ENCODE measurements at places on chromosomes 12 and 14.

GRCh38 chr12:17528394-17528793 is 561.6 kb downstream of the RERGL start:
- no peak for DNase-seq

DNA sequence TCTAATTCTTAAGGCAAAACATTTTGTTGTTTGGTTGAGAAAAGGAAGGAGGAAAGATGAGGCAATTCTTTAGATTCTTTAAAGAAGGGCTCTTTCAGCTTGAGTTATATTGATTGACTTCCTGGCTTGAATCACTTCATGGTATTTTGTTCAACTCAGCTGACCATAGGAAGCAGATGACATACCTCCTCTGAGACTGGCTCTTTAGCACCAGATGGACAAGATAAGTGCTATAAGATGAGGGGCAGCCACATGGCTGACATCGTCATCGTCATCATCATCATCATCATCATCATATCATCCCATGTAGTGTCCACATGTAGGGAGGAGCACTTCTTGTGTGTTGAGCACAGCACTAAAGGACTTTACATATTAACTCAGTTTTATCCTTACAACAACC is 81.3 kb downstream of the SSPN start:
- DNase-seq: no peak

DNA sequence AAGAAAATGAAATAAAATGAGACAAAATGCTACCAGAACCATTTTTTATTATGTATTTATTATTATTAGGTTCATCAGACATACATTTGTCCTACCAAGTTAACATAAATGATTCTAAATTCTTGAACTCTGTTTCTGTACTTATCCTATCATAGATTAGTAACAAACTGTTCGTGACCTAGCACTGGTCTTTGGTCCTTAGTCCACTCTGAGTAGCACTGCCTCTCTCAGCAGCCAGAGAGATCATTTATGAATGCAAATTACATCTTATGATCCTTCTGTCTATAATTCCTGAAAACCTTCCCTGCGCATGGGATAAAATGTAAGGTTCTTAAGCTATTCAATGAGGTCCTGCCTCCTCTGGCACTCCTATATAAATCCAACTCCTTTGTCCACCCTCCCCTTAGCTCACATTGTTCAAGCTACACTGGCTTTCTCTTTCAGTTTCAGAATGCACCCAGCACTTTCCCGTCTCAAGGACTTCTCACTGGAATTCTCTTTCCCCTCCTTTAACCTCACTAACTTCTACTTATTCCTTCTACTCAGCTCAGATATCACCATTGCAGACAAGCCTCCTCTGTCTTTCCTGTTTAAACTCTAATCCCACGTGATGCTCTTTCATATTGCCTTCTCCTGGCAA is 17.1 kb downstream of the PDZRN4 start:
- no peak for DNase-seq

DNA sequence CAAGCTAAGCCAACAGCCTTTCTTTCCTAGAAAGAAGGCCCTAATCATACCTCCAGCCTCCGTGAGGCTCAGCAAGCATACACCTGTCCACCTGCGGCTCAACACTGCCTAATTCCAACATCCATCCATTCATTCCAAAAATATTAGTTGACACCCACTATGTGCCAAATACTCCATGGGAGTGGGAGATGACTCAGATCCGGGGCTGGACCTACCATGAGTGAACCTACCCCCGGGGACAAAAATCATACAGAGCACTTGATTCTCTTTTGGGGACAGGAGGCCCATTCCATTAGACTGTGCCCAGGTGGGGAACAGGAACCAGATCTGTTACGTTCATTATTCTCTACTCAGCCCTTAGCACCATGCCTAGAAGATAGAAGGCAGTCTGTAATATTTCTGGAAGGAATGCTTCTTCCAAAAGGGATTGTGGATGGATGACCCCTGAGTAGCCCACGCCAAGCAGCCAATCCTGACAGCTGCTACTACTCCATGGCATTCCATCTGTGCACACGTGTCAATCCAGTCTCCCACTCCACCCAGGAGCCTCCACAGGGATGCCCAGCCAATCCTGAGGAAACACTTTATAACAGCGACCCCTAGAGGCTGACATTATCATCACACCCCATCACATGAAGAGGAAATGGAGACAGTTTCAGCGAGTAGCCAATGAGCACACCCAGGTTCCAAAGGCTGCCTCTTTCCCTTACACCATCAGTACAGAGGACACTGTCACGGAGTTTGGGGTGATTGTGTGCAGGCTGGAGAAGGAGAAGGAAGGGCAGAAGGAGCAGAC is 170.7 kb downstream of the ESRRB start:
- DNase-seq: no peak

GRCh38 chr12:40123496-40123895 is 17.6 kb upstream of the SLC2A13 start:
- DNase-seq: no peak

GRCh38 chr12:99984271-99985128 is at the start of gene ANKS1B:
Gene ANKS1B (minus strand): TSS chr12:99984936. CDS start chr12:99984237, 699 bp downstream.
- no peak for DNase-seq

DNA sequence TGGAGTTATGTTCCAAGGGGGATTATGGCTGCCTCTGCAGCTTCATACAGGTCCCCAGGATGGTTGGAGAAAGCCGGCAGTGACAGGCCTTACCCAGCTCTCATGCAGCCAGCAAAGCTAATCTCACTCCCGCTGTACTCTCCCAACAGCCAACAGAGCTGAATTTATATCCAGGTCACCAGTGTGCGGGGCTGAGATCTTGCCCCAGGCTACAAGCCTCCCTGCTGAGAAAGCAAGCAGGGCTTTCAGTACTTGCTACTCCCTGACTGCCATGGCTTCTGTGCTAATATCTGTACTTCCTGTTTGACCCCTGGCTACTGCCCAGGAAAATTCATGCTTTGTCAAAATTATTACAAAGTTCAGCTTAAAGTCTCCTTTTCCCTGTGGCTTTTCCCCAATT is 92.9 kb downstream of the ATP23 start:
- DNase-seq: no peak

GRCh38 chr12:46147144-46147543 is 121.7 kb downstream of the SLC38A1 start:
- no peak for DNase-seq

GRCh38 chr12:55955800-55956508 is 9.9 kb downstream of the PMEL start:
- DNase-seq: peak; percentile 47

Data from activated T-cell treated with anti-CD3 and anti-CD28 coated beads for 1 hour (primary cell).